H9 (cell line): ENCODE measurements at places on chromosomes 3 and 15.
A peak's percentile ranks its signal among the peaks of the same experiment; 100 is the strongest.

DNA sequence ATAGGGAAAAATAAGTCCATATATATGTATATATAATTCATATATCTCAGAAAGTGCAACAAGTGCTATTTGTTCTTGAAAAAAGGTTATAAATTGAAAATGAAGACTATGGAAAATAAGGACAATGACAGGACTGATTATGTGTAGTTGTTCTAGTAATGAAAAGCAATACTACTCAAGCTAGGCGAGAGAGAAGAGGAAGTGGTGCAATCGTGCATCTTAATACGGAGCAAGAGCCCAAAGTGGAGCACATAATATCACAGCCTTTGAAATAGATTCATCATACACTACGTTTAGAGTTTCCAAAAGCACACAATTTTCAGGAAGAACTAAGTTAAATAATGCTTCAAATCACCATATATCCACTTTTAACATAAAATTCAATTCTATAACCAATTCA lies 87.9 kb downstream of the ULK4 start:
- no peak overlapping the region for H3K27ac ChIP-seq
- no peak overlapping the region for H3K4me3 ChIP-seq
- no peaks in the 10 kb centered on the region; the same call in 1 of the 2 replicates for H3K4me1 ChIP-seq
- no peaks in the 10 kb centered on the region for H3K27me3 ChIP-seq
- DNase-seq: no peak
- peaks cover 16% of the 10 kb centered on the region for H3K36me3 ChIP-seq

- DNase-seq: peak; percentile 70
- no peak overlapping the region for H3K27ac ChIP-seq
- H3K4me1 ChIP-seq: no peaks in the 10 kb centered on the region
- peaks cover 81% of the 10 kb centered on the region for H3K27me3 ChIP-seq
- peak overlapping the region; percentile 82 for H3K4me3 ChIP-seq
Measured at GRCh38 chr3:129975705-129976048, 1.2 kb downstream of the TRH start.

DNA sequence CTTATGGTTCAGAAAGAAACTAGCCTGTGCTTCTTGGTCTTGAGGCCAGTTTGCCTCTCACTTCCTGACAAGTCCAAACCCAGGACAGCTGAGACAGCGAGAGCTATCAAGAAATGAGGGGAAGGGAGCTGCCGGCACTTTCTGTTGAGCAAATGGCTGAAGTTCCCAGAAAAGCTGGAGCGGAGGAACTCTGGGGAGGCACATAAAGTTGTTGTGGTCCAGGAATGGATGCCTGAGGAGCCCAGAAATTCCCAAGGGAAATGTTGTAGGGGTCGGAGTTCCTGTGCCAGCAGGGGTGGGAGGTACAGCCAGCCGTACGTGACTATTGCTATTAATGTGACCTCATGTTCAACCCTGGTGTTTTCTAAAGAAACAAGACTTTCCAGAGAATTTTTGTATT lies 98.8 kb upstream of the TNFAIP8L3 start:
- no peaks in the 10 kb centered on the region; the same call in 1 of the 2 replicates for H3K4me1 ChIP-seq
- no peaks in the 10 kb centered on the region for H3K27me3 ChIP-seq
- H3K4me3 ChIP-seq: no peak overlapping the region
- no peaks in the 10 kb centered on the region for H3K36me3 ChIP-seq
- DNase-seq: no peak
- no peak overlapping the region for H3K27ac ChIP-seq

GRCh38 chr3:9229325-9229724 lies 20.1 kb downstream of the SRGAP3 start:
- H3K27me3 ChIP-seq: no peaks in the 10 kb centered on the region
- no peak overlapping the region for H3K27ac ChIP-seq
- peaks cover 19% of the 10 kb centered on the region; the same call in 1 of the 2 replicates for H3K4me1 ChIP-seq
- DNase-seq: no peak

DNA sequence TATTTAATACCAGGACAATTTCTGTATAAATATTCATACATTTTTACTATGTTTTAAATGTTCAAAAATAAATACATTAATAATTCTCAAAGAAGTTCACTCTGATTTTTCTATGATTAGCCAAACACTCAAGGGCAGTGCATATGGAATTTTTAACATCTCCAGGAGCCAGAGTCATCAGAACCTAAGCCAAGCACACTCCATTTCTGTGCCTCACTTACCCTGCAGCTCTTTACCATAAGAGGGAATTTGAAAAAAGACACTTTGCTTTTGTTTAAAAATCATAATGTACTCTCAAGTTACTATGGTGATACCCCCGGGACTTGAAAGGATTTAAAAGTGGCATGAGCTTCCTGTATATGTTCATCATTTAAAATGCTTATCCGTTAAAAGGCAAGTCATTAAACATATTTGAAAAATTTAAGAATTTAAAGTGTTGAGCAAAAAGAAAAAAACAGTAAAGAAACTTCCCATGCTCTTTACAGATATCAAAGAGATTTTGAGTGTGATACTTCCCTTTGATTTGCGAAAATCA lies 747.4 kb upstream of the NECTIN3 start:
- H3K27me3 ChIP-seq: no peaks in the 10 kb centered on the region
- H3K4me1 ChIP-seq: no peaks in the 10 kb centered on the region
- peaks cover 10% of the 10 kb centered on the region for H3K36me3 ChIP-seq
- no peak overlapping the region for H3K4me3 ChIP-seq
- no peak overlapping the region for H3K27ac ChIP-seq

DNA sequence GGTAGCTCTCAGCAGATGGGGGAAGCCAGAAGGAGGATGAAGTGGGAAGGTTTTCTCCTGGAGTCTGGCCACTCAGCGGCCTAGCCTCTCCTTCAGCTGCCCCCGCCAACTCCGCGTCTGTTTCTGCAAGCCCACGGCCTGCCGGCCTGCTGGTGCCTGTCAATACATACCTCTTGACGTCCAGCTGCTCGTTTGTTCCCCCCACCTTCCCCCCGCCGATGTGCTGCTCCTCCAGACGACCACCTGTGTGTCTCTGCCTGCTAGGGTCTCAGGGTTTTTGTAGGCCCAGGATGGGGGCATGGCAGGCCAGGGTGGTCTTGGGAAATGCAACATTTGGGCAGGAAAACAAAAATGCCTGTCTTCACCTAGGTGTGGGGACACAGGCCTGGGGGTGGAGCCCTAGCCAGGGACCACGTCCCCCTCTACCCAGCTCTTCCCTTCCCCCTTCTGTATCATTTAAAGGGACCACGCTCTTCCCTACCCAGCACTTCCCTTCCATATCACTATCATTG lies 137.8 kb downstream of the ALCAM start:
- no peak overlapping the region for H3K27ac ChIP-seq
- H3K4me1 ChIP-seq: peaks cover 3% of the 10 kb centered on the region; the same call in 1 of the 2 replicates
- H3K27me3 ChIP-seq: no peaks in the 10 kb centered on the region
- DNase-seq: peak; percentile 33
- no peaks in the 10 kb centered on the region for H3K36me3 ChIP-seq
- H3K4me3 ChIP-seq: no peak overlapping the region

DNA sequence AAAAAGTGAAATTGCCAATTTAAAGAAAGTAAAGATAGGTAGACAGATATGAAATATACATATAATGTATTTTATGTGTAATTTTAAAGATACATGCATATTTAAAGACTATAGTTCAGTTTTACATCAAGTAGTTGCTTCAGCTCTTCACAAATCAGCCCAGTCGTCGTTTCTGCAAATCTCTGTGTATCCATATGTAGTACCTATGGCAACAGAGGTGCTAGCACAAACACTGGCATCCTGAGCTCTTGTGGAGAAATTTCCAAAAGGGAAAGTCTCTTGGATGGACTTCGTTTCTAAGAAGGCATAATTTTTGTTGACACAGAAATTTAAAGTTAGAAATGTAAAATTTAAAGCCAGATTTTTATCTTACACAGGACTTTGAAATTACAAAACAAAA lies 1284.7 kb downstream of the ROBO1 start:
- peaks cover 10% of the 10 kb centered on the region for H3K36me3 ChIP-seq
- H3K27ac ChIP-seq: no peak overlapping the region
- DNase-seq: no peak
- no peak overlapping the region for H3K4me3 ChIP-seq
- H3K27me3 ChIP-seq: no peaks in the 10 kb centered on the region
- no peaks in the 10 kb centered on the region for H3K4me1 ChIP-seq

DNA sequence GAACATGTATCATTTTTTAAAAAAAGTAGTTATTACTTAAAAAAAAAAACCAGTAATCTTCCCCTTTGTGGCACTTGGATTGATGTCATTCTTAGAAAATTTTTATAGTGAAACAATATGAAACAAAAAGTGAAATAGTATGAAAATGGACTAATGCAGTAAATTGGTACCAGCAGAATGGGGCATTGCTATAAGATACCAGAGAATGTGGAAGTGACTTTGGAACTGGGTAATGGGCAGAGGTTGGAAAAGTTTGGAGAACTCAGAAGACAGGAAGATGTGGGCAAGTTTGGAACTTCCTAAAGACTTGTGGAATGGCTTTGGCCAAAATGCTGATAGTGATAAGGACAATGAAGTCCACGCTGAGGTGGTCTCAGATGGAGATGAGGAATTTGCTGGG lies 66.6 kb downstream of the TTC23 start:
- H3K36me3 ChIP-seq: peaks cover 8% of the 10 kb centered on the region; the same call in 2 of the 3 replicates
- peaks cover 4% of the 10 kb centered on the region; the same call in 1 of the 2 replicates for H3K4me1 ChIP-seq
- H3K27ac ChIP-seq: no peak overlapping the region
- no peaks in the 10 kb centered on the region for H3K27me3 ChIP-seq
- DNase-seq: no peak

GRCh38 chr3:52072020-52072419 lies 15.6 kb upstream of the DUSP7 start:
- no peak for DNase-seq
- H3K4me1 ChIP-seq: no peaks in the 10 kb centered on the region
- H3K27ac ChIP-seq: no peak overlapping the region
- H3K4me3 ChIP-seq: no peak overlapping the region
- H3K36me3 ChIP-seq: peaks cover 25% of the 10 kb centered on the region

GRCh38 chr3:58612830-58613229 lies 35.6 kb upstream of the FAM107A start:
- DNase-seq: no peak
- no peaks in the 10 kb centered on the region for H3K36me3 ChIP-seq
- H3K4me1 ChIP-seq: no peaks in the 10 kb centered on the region
- no peaks in the 10 kb centered on the region for H3K27me3 ChIP-seq
- H3K27ac ChIP-seq: no peak overlapping the region
- no peak overlapping the region for H3K4me3 ChIP-seq

DNA sequence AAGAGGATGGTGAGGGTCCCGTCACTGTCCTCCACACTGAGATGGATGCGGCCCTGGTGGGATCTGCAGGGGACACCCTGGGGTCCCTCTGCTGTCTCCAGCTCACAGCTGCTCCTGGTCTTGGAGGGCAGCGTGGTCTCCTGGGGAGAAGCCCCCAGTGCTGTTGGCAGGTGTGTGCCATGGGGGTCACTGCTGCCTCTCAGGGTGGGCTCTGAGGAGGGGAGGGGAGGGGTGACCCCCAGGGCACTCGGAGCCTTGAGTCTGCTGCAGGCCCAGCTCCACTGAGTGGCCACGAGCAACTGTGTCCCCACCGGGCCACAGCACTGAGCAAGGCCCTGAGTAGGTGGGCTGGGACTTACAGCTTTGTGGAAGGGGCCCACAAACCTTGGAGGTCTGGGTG lies 34.7 kb downstream of the KLHL25 start:
- H3K36me3 ChIP-seq: peaks cover 22% of the 10 kb centered on the region
- H3K4me1 ChIP-seq: no peaks in the 10 kb centered on the region
- no peak for DNase-seq
